ENCODE measurements at places on chromosomes 6 and 20. TPM values are rescaled to one million over a fixed set of nuclear protein-coding genes. Genes with fewer than 3 reads are reported as not detected.
A peak's percentile ranks its signal among the peaks of the same experiment; 100 is the strongest.

- DNase-seq = no peak
Measured at GRCh38 chr6:119344306-119344705, 5.3 kb downstream of the MAN1A1 start.

- no peak for DNase-seq
Measured at GRCh38 chr6:11767978-11768756, 10.4 kb downstream of the ADTRP start.

- DNase-seq = no peak
Measured at GRCh38 chr6:6218759-6219085, 101.7 kb downstream of the F13A1 start.

DNA sequence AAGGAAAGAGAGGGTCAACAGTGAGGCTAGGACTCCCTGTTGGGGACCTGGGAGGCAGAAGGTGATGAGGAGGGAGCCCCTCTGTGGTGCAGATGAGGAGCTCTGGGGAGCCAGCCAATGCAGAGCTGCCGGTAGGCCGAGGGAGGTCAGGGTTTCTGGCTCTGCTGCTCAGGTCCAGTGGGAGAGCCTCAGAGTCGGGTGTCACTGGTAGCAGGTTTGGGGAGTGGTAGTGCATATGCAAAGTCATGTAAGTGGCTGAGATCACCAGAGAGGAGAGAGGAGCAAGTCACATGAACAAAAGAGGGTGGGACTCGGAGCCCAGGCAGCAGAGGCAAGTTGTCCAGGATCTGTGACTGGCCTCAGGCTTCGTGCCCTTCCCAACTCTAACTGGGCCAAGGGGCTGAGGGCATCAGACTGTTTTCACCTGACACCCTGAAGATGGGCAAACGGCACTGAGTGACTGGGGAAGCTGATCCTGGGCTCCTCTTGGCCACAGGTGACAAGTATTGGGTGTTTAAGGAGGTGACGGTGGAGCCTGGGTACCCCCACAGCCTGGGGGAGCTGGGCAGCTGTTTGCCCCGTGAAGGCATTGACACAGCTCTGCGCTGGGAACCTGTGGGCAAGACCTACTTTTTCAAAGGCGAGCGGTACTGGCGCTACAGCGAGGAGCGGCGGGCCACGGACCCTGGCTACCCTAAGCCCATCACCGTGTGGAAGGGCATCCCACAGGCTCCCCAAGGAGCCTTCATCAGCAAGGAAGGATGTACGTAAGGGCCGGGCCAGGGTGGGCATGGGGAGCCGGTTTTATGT, 6.6 kb downstream of the MMP24OS start:
- DNase-seq = no peak

DNA sequence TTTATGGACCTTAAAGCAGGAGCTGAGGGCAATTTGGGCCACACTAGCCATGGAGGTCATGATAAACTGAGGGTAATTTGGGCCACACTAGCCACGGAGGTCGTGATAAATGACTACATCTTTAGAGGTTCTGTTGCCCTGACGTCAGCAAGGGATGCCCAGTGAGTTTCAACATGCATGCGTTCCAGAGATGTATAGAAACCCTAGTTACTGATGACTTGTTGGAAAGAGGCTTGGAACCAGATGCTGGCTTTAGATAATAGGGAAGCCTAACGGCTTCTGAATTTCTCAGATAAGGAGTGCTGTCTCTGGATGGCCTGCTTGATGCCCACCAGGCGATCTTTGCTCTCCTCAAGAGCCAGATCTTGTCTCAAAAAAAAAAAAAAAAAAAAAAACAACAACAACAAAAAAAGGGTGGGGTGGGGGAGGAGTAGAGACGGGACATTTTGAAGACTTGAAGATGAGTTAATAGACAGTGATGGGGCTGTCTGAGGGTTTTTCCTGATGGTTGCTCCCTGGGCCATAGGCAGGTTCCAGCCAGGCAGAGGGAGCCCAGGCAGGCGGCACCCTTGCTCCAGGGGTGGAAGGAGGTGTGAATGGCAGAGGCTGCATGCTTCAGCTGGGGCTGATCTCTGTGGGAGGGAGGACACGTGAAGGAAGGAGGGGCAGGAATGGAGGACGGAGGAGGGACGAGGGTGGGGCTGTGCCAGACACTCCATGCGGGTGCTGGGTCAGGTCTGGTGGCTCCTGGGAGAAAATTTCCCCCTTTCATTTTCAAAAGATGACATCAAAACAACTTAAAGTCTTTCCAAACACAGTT, 27.0 kb upstream of the FRMD1 start:
- no peak for DNase-seq

DNA sequence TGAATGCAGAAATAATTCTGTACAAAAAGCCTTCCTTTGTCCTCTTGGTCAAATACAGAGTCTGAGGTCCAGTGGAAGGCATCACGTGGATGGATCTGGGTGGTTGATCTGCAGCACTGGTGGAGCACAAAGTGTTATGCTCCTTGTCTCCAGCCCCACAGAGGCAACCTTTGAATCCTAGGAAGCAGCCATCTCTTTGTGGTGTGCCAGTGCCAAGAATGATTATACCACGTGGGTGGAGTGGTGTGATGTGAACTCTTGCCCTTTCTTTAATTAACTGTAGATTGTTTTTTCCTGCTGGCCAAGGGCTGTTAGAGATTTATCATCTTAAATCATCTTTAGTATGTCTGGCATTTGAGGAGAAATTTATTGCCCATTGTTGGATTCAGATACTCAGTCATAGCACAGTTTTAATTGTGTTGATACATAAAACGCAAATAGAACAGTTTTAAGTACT, 31.1 kb downstream of the NCOA7 start:
- DNase-seq = no peak

DNA sequence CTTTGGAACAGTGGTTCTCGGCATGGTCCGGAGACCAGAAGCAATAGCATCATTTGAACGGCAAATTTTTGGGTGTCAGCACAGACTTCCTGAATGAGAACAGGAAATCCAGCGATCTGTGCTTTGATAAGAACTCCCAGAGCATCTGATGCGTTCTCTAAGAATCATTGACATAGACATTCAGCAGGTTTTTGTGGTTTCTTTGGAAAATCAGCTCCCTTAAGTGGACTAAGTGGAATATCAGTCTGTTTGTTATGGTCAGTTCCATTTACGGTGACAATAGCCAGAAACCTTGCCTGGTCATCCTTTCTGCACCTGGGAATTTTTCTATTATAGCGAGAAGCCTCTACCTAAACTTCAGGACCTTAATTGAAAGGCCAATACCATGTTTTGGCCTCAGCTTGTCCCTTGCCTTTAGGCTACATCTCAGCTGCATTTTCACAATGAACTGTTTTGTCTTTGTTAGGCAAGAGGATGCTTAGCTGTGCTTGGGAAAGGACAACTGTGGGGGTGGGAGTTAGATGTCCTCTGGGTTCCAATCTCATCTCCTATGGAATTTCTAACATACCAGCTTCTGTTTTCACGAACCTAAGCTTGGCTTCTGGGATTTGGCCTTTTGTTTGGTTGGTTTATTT, 299.7 kb downstream of the CDKAL1 start:
- DNase-seq = no peak

DNA sequence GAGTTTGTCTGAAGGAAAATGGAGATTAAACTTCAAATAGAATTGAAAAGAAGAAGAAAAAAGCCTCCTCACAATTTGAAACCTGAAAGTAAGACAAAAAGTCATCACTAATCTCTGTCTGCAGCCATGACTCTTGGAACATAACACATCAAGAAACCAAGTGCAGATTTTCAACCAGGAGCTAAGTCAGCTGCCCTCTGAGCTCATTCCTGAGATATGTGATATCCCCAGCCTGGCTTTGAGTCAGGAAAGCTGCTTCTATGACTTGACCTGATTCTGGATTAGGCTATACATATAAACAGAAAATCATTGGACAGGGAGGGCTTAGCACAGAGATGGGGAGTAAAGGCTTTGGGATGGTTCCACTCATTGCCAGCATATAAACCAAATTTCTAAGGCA, 891.4 kb downstream of the TFAP2A start:
- no peak for DNase-seq

DNA sequence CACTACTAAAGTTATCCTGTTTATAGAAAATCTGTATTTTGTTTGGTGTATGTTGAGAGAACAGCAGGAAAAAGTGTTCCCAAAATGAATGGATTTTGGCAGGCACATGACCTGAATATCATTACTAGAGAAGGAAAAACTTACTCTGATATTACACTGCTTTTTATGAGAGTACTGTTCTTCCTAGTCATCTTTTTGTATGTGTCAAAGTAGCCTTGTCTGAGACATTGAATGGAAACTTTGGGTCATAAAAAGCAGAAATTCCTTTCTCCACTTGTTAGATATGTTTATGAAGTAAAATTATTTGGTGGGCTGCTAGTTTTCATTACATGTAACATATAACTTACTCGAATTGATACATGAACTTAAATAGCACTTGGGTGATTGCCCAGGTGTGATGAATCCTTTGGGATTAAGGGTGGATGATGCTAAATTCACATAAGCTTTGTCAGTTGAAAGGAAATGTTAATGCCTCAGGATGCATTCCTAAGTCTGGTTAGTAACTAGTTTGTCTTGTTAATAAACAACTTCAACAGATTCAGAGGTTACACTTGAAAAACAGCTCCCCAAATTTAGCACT, 206.7 kb downstream of the CENPW start:
- no peak for DNase-seq

- DNase-seq = peak; percentile 62
Measured at GRCh38 chr6:166333172-166333995, 9.0 kb downstream of the SFT2D1 start.

DNA sequence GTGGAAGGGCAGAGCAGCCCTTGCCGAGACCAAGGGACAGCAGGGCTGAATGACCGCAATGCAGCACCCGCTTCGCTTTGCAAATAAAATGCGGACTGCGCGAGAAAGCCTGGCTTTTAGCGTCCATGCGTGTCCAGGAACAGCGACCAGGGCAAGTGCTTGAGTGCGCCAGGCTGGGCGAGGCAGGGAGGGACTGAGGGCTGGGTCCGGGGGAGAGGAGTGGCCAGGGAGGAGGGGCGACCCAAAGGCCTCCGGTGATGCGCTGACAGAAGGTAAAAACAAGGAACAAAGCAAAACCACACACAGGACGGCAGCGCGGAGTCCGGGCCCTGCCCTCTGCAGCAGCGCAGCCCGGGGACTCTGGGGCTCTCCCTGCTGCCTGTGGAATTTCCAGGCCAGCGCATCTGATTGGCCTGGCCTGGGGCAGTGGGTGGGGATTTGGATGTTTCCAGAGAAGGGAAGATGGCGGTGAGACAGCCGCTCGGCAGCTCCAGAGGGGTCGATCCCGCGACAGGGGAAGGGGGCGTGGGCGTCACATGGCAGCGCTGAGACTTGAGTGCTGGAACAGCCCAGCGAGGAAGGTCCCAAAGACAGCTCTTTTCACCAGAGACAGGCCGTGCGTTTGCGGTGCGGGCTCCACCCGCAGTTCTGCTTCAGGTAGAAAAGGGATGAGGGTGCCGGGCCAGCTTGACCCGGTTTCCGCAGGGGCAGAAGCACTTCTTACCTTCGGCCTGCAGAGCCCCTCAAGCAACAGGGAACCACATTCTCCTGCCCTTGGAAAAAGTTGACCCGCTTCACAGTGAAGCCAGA, 51.8 kb downstream of the SSR1 start:
- DNase-seq = peak; percentile 30

DNA sequence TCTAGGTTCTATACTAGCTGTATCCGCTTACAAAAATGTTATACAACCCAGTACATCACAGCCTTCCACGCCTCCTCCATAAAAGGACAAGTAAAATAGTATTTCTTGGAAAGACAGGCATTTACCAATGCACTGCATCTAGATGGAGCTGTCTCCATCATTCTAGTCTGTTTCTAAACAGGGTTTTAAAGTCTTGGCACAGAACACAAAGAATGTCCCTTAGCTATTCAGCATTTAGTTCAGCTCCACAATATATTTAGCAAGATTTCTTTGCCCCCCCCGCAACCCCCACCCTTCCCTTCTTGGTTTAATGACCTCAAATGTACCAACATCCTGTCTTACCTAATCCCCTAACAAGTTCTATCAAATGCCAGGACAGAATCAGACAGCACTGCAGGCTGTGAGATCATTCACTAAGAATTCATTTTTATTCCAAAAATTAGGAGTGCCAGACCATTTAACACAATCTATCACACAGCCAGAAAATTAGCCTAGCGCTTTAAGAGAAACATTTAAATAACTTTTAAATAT, 198.6 kb downstream of the BACH2 start:
- no peak for DNase-seq

DNA sequence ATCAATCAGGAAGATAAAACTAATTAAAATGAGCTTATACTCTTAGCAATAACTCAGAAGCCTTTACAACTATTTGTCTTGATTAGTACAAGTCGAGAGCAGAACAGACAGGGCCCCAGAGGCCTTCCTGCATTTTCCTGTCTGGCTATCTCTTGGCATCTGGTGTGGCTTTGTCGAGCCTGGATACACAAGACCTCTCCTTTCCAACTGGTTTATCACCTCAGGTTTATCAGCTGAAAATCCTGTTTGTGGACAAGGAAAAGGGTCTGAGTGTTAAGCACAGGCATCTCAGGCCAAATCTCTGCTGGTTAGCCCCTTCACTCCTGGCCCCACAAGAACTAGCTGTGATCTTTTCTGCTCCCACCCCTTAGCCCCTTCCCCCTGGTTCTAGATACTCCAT, 32.6 kb downstream of the BAK1 start:
- no peak for DNase-seq

- no peak for DNase-seq
Measured at GRCh38 chr6:142725024-142725770, 219.8 kb downstream of the HIVEP2 start.

DNA sequence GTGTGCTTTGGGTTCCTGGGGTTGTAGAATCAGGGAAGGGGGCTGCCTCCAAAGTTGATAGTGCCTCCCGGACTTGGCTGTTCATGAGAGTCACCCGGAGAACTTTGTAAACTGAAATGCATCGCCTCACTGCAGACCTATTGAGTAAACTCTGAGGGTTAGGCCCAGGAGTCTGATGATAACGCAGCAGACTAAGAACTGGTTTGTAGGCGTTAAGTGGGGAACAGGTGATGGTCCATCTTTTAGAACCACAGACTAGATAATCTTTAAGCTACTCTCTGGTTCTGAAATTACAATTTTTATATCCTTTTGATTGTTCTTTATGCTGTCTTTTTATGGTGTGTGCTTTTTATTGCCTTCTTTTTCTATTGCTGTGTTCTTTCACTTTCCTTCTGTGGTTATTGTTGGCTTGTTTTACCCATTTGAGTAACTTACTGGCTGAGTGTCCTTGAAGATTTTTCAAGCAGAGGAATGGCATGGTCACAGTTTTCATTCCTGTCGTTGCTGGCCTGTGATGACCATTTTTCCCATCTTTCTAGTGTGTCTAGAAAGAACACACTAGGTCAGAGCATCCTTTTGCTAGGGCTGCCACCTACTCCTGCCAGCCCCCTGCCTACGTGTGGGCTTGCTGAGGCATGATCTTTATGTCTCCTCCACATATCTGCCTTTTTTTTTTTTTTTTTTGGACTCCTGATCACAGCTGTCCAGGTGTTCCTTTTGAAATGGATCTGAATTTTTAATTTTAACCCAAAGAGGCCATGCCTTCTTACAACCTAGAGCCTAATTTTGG, 30.9 kb downstream of the LRRC1 start:
- DNase-seq = no peak

SNAP25 gene
- 0.23 TPM for total RNA-seq

MACROD2 gene
- not detected for total RNA-seq

VWA7 gene
- 12.2 TPM for total RNA-seq

HMGA1 gene
- total RNA-seq = 269 TPM

RBPJL gene
- total RNA-seq = not detected

PLEKHG1 gene
- total RNA-seq = 2.9 TPM

TTBK1 gene
- 0.30 TPM for total RNA-seq

AKAP12 gene
- total RNA-seq = 1.1 TPM

ADGRG6 gene
- total RNA-seq = not detected

ISM1 gene
- total RNA-seq = not detected

Data from activated CD4-positive, alpha-beta memory T cell treated with anti-CD3 and anti-CD28 coated beads, Interleukin-2, amount 10 ng/mL, durations not matched to agents 7 days and 5 days (primary cell).